Fibroblast of lung (primary cell): ENCODE measurements at places on chromosomes 3 and 15. TPM values are rescaled to one million over a fixed set of nuclear protein-coding genes. Genes with fewer than 3 reads are reported as not detected.

The OXNAD1 gene
- 7.4 and 10.4 TPM in 2 replicates for total RNA-seq

The PRR20G gene
- total RNA-seq: not detected in 2 replicates

The CELF6 gene
- 0.17 and 0.26 TPM in 2 replicates for total RNA-seq

The TMCO5A gene
- not detected in 2 replicates for total RNA-seq

The LRRC31 gene
- total RNA-seq: not detected in 2 replicates
